ENCODE measurements at places on chromosomes 13 and 19. TPM values are rescaled to one million over a fixed set of nuclear protein-coding genes. Genes with fewer than 3 reads are reported as not detected.

DNA sequence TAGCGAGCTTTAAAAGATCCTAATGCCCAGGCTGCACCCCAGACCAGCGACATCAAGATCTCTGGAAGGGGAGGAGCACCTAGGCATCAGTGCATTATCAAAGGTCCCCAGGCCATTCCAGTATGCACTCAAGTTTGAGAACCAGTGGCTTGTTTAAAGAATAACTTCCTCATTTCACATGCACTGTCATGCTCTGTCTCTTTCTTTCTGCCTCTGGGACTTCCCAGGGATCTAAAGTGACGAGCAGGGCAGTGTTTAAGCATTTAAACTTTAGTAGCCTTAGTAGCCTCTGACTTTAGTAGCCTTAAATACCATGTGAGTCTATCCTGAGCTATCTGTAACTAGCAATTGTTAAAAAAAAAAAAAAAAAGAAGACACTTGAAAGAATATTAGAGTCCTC is 8.9 kb upstream of the FARP1 start:
- no peak for DNase-seq

DNA sequence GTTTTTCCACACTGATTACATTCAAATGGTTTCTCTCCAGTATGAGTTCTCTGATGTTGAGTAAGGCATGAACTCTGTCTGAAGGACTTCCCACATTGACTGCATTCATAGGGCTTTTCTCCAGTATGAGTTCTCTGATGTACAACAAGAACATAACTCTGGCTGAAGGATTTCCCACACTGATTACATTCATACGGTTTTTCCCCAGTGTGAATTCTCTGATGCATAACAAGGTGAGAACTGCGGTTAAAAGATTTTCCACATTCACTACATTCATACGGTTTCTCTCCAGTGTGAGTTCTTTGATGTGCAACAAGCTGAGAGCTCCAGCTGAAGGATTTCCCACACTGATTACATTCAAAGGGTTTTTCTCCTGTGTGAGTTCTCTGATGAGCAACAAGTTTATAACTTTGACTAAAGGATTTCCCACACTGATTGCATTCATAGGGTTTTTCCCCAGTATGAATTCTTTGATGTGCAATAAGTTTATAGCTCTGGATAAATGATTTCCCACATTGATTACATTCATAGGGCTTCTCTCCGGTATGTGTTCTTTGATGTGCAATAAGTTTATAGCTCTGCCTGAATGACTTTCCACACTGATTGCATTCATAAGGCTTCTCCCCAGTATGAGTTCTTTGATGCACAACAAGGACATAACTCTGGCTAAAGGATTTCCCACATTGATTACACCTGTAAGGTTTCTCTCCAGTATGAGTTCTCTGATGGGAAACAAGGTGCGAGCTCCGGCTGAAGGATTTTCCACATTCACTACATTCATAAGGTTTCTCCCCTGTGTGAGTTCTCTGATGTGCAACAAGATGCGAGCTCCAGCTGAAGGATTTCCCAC is 23.5 kb downstream of the ZNF180 start:
- no peak for DNase-seq

DNA sequence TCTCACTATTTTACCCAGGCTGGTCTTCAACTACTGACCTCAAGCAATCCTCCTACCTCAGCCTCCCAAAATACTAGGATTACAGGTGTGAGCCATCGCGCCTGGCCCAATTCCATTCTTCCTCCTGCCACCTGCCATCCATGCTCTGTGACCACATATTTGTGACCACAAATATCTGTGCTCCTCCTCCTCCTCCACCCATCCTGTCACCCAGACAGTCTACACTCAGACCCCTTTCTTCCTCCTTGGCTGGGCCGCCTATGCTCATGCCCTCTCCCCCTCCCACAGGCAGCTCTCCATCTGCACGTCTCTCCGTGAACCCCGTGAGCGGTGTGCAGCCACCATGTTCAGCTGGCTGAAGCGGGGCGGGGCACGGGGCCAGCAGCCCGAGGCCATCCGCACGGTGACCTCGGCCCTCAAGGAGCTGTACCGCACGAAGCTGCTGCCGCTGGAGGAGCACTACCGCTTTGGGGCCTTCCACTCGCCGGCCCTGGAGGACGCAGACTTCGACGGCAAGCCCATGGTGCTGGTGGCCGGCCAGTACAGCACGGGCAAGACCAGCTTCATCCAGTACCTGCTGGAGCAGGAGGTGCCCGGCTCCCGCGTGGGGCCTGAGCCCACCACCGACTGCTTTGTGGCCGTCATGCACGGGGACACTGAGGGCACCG is 3.2 kb downstream of the EHD2 start:
- DNase-seq = no peak

DNA sequence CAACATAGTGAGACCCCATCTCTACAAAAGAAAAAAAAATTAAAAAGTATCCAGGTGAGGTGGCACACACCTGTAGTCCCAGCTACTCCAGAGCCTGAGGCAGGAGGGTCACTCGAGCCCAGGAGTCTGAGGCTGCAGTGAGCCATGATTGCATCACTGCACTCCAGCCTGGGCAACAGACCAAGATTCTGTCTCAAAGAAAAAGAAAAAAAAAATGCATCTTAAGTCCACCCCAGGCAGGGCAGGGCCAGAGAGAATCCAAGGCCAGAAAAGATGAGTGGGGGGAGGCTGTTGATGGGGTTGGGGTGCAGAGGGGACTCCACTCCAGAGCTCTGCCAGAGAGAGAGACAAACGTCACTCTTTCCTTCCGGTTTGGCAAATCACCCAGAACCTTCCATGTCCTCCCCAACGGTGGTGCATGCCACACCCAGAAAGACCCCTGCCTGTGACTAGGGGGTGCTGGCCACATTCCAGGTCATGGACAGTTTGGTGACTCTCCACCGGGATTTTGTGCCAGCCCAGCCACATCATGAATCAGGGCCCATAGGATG is 431 bp downstream of the FUT3 start:
- DNase-seq = no peak

- DNase-seq = no peak
Measured at GRCh38 chr13:41179593-41180250, 14.6 kb downstream of the KBTBD7 start.

DNA sequence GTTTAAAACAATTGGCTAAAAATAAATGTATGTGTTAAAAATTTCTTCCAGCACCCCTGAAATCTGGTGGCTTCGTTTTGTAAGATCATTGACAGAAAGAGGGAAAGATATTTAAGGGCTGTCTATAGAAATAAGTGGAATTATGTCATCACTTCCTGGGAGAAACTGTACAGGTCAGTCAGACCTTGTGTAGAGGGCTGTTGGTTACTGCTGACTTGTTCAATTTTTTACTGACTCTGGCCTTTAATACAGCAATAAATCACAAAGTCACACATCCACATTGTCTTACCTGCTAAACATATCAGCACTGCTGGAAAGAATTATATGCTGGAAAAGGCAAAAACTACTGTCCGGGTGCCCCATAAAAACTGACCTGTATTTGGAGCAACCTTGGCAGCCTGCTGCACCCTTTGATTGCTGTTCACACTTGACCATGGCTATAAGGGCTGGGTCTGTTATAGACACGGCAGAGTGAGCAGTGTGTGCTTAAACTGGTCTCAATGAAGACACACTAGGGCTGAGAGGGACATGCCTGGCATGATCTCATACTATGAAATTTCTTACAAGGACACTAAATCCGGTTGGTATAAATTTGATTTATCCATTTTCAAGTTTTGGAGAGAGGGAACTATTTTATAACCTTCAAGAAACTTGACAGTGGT is 162.1 kb downstream of the NHLRC3 start:
- no peak for DNase-seq

DNA sequence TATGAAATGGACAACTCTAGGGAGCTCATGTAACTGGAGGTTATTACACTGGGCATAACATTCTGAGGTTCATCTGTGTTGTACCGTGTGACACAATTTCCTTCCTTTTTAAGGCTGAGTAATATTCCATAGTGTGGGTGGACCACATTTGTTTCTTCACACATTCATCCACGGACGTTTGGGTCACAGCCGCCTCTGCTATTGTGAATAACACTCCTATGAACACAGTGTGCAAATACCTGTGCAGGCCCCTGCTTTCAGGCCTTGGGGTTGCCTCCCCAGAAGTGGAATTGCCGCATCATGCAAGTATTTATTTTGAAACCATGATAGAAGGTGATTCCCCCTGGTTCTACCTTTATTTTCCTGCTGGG is 63.4 kb upstream of the MCF2L start:
- DNase-seq = no peak

DNA sequence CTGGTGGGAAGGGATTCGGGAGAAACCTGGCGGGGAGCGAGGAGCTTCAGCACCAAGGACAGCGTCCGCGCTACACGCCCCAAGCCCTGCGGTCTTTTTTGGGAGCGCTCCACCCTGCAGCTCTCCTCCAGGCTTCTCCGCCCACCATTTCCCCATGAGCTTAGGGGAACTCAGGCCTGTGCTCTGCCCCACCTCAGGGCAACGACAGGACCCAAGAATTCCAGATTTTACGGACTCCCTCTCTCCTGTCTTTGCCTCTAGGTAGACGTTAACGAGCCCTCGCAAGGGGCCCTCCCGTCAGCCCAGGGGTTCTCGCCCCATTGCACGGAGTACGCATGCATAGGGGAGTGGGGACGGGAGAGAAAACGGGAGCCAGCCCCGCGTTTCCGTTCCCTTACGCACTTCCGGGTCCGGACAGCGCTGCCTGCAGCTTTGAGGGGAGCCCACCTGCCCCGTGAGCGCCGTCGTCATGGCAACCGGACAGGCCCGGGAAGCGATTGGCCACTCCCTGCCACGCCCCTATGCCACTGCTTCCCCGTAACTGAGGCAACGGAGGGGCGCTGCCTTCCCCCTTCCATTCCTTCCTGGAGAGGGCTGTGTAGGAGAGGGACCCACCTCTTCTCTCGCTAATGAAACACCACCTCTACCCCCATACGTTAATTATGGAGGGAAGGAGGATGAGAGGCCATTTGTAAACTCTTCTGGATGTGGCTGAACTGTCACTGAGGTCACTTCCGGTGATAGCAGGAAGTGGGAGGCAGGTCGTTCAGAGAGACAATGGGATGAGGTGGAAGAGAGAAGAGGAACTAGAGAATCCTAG is 20.8 kb downstream of the NOVA2 start:
- no peak for DNase-seq

DNA sequence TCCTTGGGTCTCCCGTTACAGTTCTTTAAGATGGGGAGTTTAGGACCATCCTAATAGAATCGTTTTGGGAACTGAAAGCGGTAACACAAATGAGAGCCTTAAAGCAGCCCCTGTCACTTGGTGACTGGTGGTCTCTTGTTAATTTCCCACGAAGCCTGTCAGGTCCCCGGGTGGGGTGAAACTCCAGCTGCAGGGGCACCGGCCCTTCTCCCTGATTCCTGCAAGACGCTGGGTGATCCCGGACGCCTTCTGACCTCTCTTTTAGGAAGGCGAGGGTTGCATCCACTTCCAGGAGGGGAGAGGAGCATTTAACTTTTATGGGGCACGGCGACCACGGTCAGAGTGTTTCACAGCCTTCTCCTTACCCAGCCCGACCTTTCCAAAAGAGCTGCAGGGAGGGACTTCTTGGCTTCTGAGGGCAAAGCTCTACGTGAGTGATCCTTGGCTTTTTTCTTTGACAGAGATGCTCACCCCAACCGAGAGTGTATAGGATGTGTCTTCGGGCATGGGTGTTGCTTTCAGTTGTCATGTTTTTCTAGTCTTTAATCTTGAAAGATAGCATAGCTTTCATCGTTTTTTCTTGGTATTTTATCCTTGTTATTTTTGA is 688 bp downstream of the ZNF225 start:
- DNase-seq = no peak

The ADAMTSL5 gene
- total RNA-seq = 19.6 TPM

DNA sequence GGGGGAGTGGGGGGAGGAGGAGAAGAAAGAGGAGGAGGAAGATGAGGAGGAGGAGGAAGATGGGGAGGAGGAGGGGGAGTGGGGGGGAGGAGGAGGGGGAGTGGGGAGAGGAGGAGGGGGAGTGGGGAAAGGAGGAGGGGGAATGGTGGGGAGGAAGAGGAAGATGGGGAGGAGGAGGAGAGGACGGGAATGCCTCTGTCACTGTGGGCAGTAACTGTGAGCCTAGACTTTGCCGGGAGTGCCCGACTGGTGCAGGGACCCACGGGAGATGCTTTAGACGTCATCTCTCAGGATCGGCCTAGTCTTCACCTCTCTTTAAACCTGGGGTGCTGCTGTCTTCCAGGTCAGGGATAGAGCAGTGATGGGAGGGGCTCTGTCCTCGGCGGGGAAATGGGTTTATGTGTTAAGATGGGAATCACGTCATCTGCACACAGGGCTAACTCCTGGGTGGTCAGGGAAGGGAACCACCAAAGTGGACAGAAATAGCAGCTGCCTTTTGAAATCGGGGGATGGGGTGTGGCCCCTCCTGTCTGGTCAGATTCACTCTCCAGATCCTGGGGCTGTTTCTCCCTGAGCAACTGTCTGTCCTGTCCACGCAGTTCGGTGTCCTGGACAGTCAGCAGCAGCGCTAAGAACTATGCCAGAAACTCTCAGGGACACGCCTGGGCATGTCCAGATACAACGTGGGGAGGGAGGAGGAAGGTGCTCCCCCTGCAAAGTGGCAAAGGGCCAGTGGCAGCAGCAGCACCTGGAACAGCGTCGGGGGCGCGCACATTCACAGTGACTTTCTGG is 26.9 kb downstream of the GAS6 start:
- DNase-seq = no peak

Measured in esophagus squamous epithelium (tissue), 5 donors.